ENCODE measurements at places on chromosomes 3 and 15. TPM values are rescaled to one million over a fixed set of nuclear protein-coding genes. Genes with fewer than 3 reads are reported as not detected.

OR5H14 gene
- total RNA-seq: not detected

- no peaks in the 10 kb centered on the region for H3K36me3 ChIP-seq
- no peak for DNase-seq
- no peak overlapping the region for H3K4me3 ChIP-seq
- H3K27me3 ChIP-seq: no peaks in the 10 kb centered on the region
These were observed 33.4 kb downstream of the SCN5A start for GRCh38 chr3:38616111-38616510.

DNA sequence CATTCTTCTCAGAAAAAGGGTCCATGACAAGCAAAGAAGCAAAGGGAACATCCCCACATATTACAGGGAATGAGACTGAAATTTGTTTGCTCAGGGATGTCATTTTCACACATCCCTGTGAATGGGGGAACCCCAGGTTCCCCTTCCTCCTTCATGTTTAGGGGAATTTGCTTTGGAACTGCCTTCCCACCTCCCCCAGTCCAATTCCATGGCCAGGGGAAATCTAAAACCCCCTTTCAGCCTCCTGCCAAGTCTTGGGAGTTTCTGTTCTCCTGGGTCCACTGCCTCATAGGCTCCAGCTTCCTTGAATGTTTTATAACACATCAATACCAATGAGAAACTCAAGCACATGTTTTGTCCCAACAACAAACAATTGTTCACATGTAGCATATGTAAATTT lies 297.5 kb upstream of the CTNNB1 start:
- H3K36me3 ChIP-seq: no peaks in the 10 kb centered on the region
- H3K27ac ChIP-seq: no peak overlapping the region
- H3K27me3 ChIP-seq: no peaks in the 10 kb centered on the region
- DNase-seq: no peak

- H3K27ac ChIP-seq: no peak overlapping the region
- no peak overlapping the region for H3K4me3 ChIP-seq
- DNase-seq: no peak
- no peaks in the 10 kb centered on the region for H3K36me3 ChIP-seq
- H3K27me3 ChIP-seq: no peaks in the 10 kb centered on the region
- H3K4me1 ChIP-seq: no peaks in the 10 kb centered on the region
These were observed 39.6 kb upstream of the TBC1D23 start for GRCh38 chr3:100221159-100221558.

GRCh38 chr3:149621218-149622005 lies 36.4 kb downstream of the WWTR1 start:
- no peak for DNase-seq
- H3K27me3 ChIP-seq: no peaks in the 10 kb centered on the region
- peaks cover 12% of the 10 kb centered on the region for H3K4me1 ChIP-seq
- no peak overlapping the region for H3K4me3 ChIP-seq
- peak overlapping the region; percentile 38 for H3K27ac ChIP-seq

DNA sequence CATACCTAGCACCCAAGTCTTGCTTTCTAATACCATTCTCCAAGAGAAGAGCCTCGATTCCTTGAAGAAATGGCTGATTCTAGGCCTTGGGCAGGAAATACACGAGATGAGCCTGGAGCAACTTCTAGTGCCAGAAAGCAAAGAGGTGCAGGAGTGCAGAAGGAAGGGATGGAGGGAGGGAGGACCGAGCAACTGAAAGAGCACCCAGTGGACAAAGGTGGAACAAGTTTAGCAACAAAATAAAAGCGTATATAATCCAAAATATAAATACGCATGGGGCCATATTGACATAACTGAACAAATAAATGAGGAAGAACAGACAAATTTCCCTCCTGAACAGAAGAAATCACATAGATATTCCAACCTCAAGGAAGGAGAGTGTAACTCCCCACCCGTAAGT lies 34.4 kb downstream of the CHSY1 start:
- H3K27ac ChIP-seq: no peak overlapping the region
- H3K27me3 ChIP-seq: no peaks in the 10 kb centered on the region
- H3K36me3 ChIP-seq: no peaks in the 10 kb centered on the region
- H3K4me1 ChIP-seq: peaks cover 27% of the 10 kb centered on the region
- no peak overlapping the region for H3K4me3 ChIP-seq
